NCI-H1930 (cell line): ENCODE measurements at places on chromosomes 1 and 21.

- DNase-seq, result peak; percentile 30
Observed at GRCh38 chr1:230186003-230186863, 119.2 kb downstream of the GALNT2 start.

DNA sequence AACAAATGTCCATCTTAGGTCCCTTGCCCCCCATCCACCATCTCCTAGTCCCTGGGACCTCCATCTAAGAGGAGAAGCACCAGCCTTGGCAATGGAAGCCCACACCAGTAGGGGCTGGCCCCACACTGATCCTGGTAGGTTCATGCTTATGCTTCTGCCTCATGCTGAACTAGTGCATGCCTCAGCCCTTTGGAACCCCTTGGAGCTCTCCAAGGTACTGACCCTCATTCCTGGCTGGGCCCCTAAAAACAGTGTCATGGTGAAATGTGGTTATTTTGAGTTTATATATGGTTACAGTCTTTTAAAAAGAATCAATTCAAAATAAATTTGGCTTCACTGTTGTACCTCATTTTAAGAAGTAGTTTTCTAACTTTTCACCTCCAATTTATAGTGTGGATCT, 108.3 kb downstream of the HIVEP3 start:
- no peak for DNase-seq

GRCh38 chr1:165854101-165854845, 26.9 kb downstream of the UCK2 start:
- no peak for DNase-seq

GRCh38 chr1:150106341-150106740, 38.8 kb downstream of the VPS45 start:
- no peak for DNase-seq

- DNase-seq, result no peak
Observed at GRCh38 chr1:97533358-97533757, 387.5 kb downstream of the DPYD start.

DNA sequence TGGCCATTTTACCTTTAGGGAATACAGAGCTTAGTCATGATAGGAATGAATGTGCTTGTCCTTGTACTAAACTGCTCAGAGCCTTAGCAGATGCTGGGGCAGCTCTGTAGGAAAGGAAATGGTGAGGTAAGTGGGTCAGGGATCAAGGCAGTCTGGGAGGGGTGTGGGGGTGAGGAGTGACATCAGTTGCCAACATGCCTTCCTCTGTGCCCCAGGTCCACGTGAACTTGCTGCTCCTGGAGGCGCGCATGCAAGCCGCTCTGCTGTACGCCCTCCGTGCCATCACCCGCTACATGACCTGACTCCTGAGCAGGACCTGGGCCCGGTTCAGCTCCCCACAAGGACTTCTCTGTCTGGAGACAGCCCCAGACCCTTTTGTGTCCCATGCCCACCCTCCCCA, 21.2 kb downstream of the SESN2 start:
- no peak for DNase-seq

- no peak for DNase-seq
Observed at GRCh38 chr1:90715309-90715708, 1.8 kb downstream of the BARHL2 start.

- DNase-seq, result no peak
Observed at GRCh38 chr1:248736977-248737376, 18.6 kb downstream of the LYPD8 start.

DNA sequence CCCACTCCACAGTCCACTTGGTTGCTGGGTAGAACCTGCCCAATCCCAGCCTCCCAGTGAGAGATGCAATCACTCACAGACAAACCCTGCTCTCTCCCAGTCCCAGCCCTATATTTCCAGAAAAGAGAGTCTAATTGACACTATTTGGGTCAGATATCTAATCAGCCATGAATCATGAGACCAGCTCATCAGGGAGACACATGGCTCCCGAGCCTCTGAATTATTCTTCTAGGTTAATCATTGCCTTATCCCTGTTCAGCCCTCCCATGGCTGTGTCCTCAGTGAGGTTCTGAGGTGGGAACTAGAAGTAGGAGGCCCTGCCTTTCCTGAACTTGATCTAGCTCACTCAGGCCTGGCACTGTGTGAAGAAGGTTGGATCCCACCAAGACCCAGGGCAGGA, 49.9 kb upstream of the ZC3H12A start:
- DNase-seq, result no peak

DNA sequence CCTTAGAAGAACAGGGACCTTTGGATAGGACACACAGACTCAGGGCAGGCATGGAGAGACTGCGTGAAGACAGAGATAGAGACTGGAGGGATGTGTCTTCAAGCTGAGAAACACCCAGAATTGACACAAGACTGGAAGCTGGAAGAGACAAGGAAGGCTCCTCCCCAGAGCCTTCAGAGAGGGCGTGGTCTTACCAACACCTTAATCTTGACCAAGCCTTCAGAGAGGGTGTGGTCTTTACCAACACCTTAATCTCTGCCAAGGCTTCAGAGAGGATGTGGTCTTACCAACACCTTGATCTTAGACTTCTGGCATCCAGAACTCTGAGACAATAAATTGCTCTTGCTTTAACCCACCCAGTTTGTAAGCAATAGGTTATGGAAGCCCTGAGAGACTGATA, 481.4 kb upstream of the VAMP3 start:
- no peak for DNase-seq

DNA sequence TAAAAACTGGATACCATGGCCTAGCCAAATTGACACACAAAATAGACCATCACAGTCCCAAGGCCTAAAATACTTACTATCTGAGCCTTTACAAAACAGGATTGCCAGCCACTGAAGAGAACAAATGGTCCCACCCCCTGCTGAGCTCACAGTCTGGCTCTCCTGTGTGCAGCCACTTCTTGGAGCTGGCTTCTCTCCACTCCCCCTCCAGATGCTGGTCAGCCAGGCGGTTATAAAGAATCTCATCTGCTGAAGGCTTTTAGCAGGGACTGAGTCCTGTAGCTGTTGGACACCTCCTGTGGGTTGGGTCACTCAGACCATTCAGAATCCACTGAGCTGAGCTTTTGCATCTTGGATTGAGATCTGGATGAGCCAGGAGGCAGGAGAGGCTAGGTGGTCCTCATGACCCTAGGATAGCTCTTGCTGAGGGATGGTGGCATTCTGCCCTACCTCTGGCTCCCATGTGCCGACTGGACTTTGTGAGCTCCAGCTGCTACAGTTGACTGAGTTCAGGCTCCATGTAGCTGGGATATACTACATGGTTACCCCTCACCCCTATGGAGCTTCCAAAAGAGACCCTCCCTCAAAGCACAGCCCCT, 16.1 kb downstream of the OXCT2 start:
- no peak for DNase-seq

GRCh38 chr1:245605480-245606156, 450.8 kb downstream of the KIF26B start:
- DNase-seq, result no peak

GRCh38 chr1:241115784-241116183, 241.2 kb downstream of the RGS7 start:
- DNase-seq, result no peak

- no peak for DNase-seq
Observed at GRCh38 chr1:202274611-202275010, 67.1 kb downstream of the UBE2T start.

DNA sequence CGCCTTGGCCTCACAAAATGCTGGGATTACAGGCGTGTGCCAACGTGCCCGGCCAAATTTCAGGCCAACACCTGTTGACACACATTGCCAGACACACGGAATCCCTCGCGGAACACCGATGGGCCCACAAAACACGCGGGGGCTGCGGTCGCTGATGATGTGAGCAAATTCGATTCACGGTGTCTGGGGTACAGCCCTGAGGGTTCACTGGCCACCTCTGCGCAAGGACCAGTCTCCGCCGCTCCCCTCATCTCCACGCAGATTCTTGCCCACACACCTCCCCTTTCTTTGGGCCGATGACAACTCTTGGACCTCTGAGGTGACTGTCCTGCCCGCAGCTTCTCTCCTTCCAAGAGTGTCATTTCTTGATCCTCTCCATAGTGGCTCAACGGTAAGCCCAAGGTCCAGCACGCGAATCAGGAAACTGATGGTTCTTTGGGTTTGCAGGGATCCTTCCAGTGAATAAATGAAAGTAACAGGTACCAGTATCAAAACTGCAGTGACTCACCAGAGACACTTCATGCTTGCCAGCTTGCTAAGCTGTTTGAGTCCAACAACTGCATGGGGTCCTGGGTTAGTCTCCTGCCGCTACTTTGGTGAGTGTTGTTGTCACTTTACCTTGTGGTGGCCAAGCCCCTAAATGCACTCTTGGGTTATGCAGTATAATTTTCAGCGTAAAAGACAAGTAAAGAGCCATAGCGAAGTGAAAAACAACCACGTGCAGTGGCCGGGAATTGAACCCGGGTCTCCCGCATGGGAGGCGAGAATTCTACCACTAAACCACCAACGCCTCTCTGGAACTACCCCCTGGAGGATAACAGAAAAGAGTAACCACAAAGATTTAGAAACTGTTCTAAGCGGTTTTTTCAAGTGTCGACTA, 11.0 kb upstream of the RNU1-3 start:
- no peak for DNase-seq

GRCh38 chr1:225692517-225692879, 39.6 kb upstream of the ENAH start:
- no peak for DNase-seq

DNA sequence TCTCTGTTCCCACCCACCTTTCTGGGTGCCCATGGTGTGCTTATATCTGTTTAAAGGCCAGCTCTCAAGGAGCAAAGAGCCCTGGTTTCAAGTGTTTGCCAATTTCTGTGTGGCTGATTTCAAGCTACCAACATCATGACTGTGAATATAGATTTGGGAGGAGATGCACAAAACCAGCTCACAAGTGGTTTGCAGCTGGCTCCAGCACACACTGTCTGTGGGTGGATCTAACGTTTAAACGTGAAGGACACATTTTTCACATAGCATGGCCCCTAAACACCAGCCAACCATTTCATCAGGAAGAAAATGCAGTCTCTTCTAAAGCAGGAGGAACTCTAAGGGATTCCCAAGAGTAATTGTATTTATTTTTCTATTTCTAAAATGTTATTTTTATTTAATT, 65.2 kb downstream of the FCRL5 start:
- DNase-seq, result no peak

DNA sequence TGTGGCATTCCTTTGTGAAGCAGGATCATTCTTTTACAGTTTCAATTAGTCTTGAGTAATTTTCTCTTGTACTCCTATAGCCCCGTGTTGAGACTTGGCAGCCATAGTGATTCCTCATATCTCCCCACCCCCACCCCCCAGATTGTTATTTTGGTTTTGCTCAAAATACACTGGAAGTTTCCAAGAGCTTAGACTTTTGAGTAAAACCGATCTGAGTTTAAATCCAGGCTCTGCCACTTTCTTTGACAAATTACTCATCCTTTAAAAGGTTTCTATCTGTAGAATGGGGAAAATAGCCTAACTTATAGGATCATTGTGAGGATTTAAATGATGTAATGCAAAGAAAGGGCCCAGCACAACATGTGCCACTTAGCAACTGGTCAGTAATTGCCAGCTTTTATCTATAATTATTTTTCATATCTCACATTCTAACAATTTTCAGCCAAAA, 53.1 kb upstream of the RC3H1 start:
- no peak for DNase-seq

GRCh38 chr1:34190692-34191091, 14.0 kb downstream of the C1orf94 start:
- no peak for DNase-seq

DNA sequence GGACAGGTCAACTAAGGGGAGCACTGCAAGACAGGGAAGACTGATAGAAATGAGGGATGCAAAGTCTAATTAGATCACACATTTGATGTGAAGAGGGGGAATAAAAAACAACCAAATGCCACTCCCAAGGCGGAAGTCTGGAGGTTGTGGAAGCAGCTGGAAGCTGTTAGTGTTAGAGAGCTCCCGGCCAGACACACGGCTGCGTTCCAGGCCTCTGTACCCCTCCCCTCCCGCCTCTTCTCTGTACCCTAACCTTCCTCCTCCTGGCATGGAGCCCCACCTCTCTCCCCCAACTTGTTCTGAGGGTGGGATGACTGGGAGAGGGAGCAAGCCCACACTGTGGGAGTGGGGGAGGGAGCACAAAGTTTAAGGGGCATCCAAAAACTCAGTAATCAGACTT, 67.0 kb downstream of the PLEKHA6 start:
- no peak for DNase-seq

- DNase-seq, result no peak
Observed at GRCh38 chr1:87186346-87186745, 142.3 kb upstream of the LMO4 start.

DNA sequence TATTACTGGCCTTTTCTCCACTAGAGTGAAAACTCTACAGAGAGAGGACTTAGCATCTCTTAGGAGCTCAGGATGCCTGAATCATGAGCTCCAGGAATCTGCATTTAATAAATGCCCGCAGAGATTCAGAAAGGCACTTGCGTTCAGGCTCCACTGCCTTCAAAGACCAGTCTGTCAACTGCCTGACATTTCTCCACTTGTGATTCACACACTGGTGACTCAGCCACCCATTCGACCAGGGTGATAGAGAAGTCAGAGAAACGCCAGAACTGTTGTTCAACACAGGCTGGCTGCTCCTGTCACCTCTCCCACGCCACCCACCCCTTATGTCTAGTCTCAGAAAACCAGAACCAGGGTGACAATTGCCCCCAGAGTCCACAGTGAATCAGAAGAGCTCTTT, 26.9 kb upstream of the LBR start:
- no peak for DNase-seq

DNA sequence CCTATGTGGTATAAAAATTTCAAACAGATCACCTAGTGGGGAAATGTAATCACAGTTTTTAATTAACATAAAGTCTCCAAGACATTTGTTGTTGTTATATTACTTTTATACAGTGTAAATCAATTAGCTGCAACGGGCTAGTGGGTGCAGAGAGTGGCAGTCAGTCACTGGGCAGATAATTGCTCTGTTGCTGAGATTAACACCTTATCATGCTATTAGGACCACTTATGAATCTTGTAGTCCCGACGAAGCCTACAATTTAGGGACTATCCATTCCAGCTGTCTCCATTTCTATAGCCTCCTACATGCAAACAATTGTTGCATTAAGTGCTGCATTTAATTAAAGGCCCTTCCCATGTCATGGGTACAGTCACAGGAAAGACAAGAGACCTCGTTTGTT, 158.9 kb upstream of the PROX1 start:
- DNase-seq, result no peak

DNA sequence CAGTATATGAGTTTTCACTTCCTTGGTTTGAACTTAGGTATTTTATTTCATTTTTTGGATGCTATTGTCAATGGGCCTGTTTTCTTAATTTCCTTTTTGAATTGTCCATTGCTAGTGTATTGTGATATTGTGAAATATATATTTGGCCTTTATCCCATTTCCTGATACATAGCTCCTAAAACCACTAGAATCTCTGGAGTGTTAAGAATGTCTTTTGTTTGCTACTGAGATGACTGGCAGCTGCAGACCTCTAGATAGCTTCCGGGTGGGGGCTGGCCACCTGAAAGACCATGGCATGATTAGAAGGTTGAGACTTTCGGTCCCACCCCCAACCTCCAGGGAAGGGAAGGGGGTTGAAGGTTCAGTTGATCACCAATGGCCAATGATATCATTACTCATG, 245.4 kb downstream of the KCNJ6 start:
- no peak for DNase-seq

- DNase-seq, result peak; percentile 45
Observed at GRCh38 chr1:204084247-204084772, 11.4 kb downstream of the SOX13 start.

GRCh38 chr1:19220080-19220846, 10.2 kb upstream of the UBR4 start:
- no peak for DNase-seq
